ENCODE measurements at places on chromosomes 11 and 22.
A peak's percentile ranks its signal among the peaks of the same experiment; 100 is the strongest.

GRCh38 chr11:122337704-122338103 is 221.7 kb upstream of the BLID start:
- DNase-seq: no peak

- DNase-seq: peak; percentile 41
Observed at GRCh38 chr22:36856121-36856791, 4.5 kb upstream of the NCF4 start.

- peak; percentile 20 for DNase-seq
Observed at GRCh38 chr11:63536669-63537292, at the start of gene PLAAT4. Gene PLAAT4 (plus strand): TSS chr11:63536808. CDS start chr11:63536869, 61 bp downstream.

- no peak for DNase-seq
Observed at GRCh38 chr11:61370349-61371005, 8.3 kb downstream of the TMEM138 start.

DNA sequence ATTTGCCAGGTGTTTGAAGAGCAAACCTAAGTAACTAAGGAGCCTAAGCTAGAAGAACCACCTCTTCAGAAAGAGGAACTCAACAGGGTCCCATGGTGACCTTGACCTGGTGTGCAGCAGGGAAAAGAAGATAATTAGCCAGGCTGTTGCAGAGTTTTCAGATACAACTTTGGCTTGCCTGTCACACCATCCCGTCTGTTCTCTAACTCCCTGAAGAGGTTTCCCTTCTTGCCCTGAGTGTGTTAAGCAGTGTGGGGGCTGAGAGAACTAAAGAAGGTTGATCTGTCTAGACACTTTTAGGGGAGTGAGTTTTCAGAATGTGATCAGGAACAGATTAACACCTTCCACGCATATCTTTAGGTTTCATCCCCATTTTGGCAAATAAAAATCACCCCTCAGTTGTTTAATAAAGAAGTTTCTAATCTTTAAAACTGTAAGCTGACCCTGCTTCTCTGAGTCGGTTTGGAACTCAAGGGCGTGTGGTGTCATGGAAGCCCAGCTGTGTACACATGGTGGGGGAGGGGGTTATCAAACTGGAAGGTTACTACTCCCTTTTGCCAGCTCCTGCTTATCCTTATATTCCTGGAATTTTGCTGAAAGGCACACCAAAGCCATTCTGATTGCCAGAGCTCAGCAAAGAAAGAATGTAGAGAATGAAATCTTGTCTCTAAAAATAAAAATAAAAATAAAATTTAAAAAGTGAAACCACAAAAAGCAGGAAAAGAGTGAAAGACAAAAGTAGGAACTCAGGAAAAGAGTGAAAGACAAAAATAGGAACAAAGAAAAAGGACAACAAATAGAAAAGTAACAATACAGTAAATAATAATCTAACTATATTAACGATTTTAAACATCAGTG is 70.2 kb downstream of the DBX1 start:
- DNase-seq: peak; percentile 65

DNA sequence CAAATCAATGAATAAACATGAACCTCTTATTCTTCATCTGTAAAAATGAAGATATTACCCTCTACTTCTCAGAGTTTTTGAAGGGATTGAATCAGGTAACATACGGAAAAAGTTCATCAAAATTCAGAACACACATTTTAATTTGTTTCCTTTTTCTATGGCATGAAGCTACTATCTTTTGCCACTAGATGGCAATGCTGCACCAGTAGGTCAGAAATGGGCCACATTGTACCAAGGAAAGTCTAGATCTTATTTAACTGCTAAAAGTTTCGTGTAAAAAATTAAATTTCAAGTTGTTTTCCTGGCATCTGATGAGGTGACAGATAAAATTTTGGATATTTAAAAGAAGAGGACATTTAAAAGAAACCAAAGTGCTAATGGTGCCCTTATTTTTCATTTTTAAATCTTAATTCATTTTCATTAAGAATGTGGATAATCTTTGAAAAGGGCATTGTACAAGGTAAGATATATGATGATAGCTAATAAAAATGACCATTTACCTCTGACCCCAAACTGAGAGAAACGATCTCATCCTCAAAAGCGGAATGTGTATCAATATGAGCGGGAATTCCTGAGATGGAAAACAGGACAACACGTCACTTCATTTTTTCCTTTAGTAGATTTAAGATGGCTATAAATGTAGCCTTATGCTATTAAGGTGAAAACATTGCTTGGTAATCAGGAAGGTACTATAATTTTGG is 16.1 kb downstream of the ALKBH8 start:
- DNase-seq: peak; percentile 37

GRCh38 chr11:19332476-19332875 is 91.7 kb upstream of the E2F8 start:
- no peak for DNase-seq

DNA sequence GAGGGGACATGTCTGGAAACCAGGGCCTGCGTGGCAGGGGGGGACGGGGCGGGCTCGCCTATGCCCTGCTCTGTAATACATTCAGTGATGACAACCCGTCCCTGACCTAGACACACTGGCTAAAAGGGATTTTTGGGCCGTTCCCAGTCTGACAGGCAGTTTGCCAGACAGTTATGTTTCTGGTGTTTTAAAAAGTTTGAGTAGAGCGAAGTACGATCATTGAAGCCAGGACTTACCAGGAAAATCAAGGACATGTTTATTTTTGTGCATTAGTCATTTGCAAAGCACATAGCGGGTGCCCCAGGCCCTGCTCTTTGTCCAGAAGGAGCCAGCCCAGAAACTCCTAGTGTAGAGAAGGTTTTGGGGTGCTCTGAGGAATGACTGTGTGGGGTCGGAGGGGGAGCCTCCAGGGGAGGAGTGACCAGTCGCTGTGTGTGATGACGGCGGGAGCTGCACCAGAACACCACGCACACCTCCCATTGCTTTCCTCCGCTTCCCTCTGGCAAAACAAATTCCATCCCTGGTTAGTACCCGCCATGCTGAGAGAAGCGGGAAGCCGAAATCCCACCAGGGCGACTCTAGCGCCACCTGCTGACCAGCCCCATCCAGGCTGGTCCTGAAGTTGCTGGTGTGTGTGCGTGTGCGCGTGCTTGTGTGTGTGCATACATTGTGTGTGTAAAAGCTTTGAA is 50.8 kb downstream of the FBLN1 start:
- peak; percentile 43 for DNase-seq

- peak; percentile 15 for DNase-seq
Observed at GRCh38 chr11:2196970-2197770, 25.6 kb upstream of the TH start.

GRCh38 chr11:100925935-100926334 is 203.7 kb downstream of the PGR start:
- no peak for DNase-seq

DNA sequence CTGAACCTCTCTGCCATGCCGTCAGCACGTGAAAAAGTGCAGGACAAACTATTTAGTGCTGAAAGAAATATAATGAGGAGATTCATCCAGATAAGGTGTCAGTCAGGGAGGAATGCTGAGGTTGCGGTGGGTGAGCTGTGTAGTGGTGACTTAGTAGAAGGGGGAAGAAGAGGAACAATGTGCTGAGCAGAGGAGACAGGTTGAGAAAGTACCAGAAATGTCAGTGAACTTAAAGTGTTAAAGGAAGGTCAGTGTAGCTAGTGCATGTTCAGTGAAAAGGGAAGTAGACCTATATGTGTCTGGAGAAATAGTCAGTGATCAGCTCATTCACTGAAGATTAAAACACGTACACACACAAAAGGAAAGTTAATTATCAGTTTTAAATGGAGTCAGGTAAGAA is 237.6 kb upstream of the CCDC179 start:
- no peak for DNase-seq

DNA sequence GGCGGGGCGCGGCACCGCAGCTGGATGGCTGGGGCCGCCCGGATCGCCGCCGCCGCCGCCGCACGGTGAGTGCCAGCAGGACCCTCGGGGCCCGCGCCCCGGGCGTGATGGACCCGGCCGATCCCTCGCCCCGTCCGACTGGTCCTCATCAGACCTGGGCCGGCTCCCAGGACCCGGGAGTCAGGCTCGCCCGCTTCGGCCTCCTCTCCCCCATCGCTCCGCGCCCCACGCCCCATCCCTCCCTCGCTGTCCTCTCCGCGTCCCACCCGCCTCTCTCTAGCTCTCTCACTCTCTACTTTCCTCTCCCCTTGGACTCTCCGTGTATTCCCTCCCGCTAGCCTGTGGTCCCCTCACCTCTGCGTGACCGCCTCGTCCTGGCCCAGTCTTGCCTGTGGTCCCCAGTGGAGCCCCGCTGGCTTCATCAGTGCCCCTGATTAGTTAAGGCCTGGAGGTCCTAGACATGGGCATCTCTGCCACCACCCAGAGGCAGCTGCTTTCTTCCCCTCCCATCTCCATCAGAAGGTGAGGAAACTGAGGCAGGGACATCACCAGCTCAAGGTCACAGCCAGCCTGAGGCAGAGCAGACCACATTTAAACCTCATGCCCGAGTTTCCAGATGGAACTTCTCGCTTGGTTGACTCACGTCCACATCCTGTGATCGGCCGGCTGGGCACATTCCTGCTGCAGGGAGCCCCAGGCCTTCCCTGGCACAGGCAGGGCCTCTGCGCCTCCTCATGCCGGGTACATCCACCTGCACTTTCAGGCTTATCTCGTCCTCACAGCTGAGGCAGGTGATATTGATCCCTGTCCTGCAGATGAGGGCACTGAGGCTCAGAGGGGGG is 429 bp downstream of the SLC39A13 start:
- DNase-seq: no peak

GRCh38 chr11:14645985-14646900 is 2.6 kb downstream of the PDE3B start:
- peak; percentile 30 for DNase-seq

DNA sequence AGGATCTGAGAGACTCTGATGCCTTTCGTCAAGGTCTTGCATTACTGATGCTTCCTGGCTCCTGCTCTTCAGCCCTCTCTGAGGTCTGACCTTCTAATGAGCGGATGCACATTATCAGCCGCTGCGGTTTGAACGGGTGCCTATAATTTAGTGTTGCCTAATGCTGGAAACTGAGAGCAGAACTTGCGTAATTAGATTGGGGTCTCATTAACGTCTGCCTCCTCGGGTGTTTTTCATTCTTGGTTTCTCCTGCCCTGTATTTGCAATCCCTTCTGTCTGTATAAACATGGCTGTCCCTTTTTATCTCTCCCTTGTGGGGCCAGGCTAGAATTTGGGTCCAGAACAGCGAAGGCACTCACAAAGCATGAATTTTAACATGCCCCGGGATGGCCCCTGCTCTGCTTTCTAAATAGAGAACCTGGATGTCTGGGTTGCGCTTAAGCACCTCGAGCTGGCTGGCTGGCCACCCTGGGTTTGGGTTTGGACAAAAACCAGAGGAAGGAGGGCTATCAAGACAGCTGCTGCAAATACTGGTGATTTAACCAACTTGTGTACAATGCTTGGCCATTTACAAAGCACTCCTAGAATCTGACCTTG is 118.6 kb downstream of the TIMP3 start:
- DNase-seq: no peak

DNA sequence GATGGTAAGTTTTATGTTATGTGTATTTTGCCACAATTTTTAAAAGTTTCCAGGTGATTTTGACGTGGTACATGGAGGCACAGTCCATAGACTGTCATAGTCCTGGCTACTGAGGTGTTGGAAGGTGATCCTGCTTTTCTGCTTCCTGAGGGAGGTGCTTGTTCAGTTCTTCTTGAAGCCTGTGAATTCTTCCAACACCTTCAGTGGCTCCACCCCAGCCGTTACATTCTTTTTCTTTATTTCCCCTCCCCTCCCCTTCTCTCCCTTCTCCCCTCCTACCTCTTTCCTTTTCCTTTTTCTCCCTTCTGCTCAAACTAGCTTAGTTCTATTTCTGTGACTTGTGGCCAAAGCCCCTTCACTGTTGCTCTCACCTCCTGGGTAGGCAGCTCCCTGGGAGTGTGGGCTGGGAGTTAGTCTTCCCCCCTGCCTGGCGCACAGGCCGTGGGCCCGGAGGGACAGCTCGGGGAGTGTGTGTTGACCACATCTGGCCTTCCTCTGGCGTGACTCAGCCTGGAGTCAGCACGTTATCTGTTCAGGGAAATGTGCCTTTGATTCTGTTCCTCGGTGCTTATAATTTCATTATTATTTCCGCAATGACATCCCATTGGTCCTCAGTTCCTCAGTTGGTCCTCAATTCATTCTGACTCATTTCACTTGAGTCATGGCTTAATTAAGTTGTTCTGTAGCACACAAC is 566.2 kb downstream of the TBC1D22A start:
- DNase-seq: no peak

DNA sequence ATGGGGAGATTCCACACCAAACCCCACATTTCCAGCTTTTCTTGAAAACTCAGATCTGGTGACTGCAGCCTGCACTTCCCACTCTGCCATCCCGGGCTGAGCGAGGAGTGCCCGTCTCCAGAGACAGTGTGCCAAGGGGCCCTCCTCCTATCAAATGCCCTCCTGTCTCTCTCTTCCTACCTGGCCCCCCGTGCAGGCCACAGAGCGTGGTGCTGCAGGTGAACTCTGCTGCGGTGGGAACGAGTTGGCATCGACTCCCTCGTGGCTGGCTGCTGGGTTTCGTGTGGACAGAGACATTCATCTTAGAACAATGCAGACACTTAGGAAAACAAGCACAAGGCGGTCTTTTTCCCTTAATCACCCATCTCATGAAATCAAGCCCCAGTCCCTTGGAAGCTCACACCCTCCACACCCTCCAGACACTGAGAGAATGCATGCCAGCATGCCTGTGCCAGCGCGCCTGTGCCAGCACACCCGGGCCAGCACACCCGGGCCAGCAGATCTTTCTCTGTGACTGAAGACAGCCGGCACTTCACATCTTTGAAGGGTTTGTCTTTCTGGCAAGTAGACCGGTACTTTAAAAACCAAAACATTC is 65.0 kb downstream of the PARVB start:
- peak; percentile 46 for DNase-seq

DNA sequence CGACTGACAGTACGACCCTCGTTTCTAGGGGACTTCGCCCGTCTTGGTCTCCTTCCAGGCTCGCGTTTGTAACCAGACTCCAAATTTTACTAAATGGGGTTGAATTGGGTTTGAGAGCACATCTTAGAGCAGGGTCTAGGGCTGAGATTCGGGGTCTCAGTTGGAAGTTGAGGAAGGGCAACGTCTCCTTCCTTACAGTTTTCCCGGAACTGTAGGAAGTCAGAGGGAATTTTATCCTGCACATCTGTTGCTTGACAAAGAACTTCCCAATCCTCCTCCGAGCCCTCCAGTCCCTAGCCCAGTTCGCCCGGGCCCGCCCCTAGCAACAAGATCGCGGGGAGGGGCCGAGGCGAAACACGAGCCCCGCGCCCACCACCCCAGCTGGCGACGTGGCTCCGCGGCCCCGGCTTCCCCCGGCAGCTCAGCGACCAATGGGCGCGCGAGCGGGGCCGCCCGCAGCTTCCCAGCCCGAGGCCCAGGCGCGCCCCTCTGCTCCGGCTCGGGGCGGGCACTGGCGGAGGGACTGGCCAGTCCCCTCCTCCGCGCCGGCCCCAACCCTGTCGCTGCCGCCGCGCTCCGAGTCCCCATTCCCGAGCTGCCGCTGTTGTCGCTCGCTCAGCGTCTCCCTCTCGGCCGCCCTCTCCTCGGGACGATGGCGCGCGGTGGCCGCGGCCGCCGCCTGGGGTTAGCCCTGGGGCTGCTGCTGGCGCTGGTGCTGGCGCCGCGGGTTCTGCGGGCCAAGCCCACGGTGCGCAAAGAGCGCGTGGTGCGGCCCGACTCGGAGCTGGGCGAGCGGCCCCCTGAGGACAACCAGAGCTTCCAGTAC is at the start of gene RCN1:
Gene RCN1, plus strand, starts transcription at position 530 of the 826 bp plus-strand sequence. Its CDS starts 123 bp downstream, at position 653.
- no peak for DNase-seq
